ENCODE measurements at places on chromosomes 5 and 9. TPM values are rescaled to one million over a fixed set of nuclear protein-coding genes. Genes with fewer than 3 reads are reported as not detected.

The ADAMTSL1 gene
- total RNA-seq: 7.3 TPM

The BTNL9 gene
- total RNA-seq: 111 TPM

GRCh38 chr5:15510092-15510491 is 10.1 kb downstream of the FBXL7 start:
- DNase-seq: no peak

GRCh38 chr5:107590686-107591085 is 80.1 kb downstream of the EFNA5 start:
- no peak for DNase-seq

DNA sequence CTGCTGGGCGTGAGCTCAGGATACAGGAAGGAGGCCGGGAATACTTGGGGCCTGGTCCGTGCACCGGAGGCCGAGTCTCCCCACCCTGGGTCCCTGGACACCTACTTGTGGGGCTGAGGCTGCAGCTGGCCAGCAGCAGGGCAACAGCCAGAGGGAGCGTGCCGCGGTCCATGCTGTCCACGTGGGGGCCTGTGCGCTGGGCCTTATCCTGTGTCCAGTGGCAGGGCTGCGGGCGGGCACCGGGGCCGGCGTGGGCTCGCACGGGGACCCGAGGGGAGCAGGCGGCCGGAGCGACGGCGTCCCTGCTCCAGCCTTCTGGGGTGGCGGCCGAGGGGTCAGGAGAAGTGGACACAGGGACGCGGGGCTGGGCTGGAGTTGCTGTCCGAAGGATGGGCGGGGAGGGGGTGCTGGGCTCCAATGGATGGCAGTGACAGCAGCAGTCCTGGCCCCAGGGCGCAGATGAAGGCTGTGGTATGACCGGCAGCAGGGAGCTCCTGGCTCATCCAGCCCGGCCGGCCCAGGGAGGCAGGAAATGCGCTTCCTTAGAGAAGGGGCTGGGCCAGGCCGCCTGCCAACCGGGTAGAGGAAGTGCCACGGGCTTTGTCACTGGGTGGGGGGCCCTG is at the start of gene ENG:
Gene ENG (minus strand): TSS at position 475 of the 623 bp plus-strand sequence. CDS start 303 bp downstream, at position 172.
- no peak for DNase-seq

GRCh38 chr9:72540348-72540873 is 19.0 kb downstream of the TMC1 start:
- no peak for DNase-seq

GRCh38 chr5:141084487-141084989 is 9.9 kb upstream of the PCDHB2 start:
- DNase-seq: no peak

- no peak for DNase-seq
These were observed 67.2 kb upstream of the STC2 start for GRCh38 chr5:173395257-173395932.

GRCh38 chr9:96495341-96495740 is 45.4 kb downstream of the HABP4 start:
- no peak for DNase-seq

DNA sequence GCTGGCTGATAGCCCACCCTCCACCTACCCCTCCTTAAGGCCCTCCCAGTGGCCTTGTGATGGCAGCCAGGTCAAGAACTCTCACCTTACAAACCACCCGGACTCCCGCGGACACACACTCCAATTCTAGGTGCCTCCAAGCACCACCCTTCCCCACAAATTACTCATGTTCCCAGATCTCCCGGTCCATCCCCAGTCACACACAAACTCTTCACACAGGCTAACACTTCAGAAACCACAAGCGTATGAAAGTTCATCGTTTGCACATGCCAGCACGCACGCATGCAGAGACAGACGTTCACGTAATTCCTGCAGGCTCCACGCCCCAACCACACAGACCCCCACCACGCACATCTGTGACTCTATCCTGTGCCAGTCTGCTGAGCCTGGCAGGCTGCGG is 18.0 kb downstream of the NR5A1 start:
- DNase-seq: no peak

GRCh38 chr5:32147959-32148358 is 26.2 kb downstream of the GOLPH3 start:
- no peak for DNase-seq

DNA sequence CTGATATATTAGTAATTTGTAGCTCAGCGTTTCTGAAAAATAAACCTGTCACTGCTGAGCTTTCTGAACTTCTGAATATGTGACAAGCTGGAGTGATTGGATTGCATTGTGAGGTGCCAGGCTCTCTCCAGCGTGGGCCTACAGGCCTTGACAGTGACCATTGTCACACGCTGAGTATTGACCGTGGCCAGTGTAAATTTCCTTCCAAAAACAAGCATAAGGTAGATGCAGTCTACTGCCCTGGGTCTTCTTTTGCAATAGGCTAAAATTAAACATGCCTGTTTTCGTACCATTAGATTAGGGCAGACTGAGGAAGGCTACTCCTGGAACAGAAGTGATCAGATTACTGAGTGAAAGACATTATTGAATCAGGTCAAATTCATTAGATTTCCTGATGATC is 60.2 kb downstream of the SPEF2 start:
- no peak for DNase-seq

DNA sequence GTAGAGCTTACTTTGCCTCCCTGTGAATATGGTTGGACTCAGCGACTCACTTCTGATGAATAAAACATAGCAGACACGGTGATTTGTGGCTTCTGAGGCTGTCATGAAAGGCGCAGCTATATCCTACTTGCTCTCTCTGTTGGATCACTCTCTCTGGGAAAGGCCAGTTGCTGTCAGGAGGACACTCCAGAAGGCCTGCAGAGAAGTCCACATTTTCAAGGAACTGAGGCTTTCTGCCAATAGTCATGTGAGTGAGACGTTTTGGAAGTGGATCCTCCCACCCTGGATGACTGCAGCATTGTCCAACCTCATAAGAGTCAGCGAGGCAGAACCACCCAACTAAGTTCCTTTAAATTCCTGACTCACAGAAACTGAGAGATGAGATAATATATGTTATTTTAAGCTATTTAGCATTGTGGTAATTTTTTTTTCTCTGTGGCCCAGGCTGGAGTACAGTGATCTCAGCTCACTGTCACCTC is 156.0 kb upstream of the MAST4 start:
- no peak for DNase-seq

GRCh38 chr5:77935506-77936364 is 159.6 kb upstream of the TBCA start:
- no peak for DNase-seq

- no peak for DNase-seq
These were observed 111.3 kb downstream of the TMEM174 start for GRCh38 chr5:73284220-73284795.

Measured in omental fat pad (tissue), 4 donors.